ENCODE measurements at places on chromosomes 11 and 22. TPM values are rescaled to one million over a fixed set of nuclear protein-coding genes. Genes with fewer than 3 reads are reported as not detected.

GRCh38 chr11:60914633-60915247, 782 bp downstream of the TMEM109 start:
- H3K36me3 ChIP-seq = no peaks in the 10 kb centered on the region
- peak; percentile 52 for DNase-seq
- no peaks in the 10 kb centered on the region for H3K27me3 ChIP-seq
- H3K4me3 ChIP-seq = peak overlapping the region; percentile 78

DNA sequence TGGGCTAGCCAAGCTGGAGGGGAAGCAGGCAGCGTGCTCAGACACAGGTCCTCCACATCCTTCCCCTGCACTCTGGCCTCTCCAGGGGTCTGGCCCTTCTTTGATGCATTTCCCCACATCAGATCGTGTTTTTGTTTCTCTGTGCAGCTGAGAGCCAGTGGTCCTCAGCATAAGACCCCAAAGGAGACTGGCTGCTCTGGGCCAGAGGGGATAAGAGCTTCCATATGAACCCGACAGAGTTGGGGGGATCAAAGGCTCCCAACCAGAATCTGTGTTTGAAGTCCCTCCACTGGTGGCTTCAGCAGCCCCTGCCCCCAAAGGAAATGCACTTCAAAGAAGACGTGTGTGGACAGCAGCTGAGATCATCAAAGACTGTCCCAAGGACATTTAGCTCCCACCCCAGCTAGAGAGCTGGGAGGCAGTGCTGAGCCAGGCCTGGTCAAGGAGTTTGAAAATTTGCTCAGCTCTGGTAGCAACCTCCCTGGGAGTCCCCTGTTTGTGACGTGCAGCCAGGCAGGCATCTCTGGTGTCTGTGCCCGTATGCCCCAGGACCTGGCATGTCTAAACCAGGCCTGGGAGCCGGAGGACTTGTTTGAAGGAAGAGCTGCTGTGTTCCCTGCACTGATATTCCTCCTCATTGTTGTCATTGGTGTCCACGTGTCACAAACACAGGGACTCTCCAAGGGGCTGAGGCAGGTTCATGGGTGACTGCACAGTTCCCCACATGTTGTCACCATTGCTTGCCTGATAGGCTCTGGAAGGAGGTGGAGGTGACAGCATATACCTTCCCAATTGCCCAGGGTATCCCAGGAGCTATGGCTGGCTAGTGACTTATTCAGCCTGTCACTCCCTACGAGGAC, 99.0 kb downstream of the AMOTL1 start:
- no peak overlapping the region for H3K4me3 ChIP-seq
- DNase-seq = no peak
- H3K4me1 ChIP-seq = no peaks in the 10 kb centered on the region
- H3K27me3 ChIP-seq = no peaks in the 10 kb centered on the region
- H3K27ac ChIP-seq = no peak overlapping the region

- no peak overlapping the region for H3K27ac ChIP-seq
- H3K27me3 ChIP-seq = no peaks in the 10 kb centered on the region
- DNase-seq = no peak
- H3K36me3 ChIP-seq = peaks cover 54% of the 10 kb centered on the region
- no peaks in the 10 kb centered on the region for H3K4me1 ChIP-seq
- H3K4me3 ChIP-seq = no peak overlapping the region
These were observed 13.4 kb upstream of the GRK2 start for GRCh38 chr11:67252831-67253239.

TMEM191C gene
- 0.80 TPM for total RNA-seq

OR6T1 gene
- total RNA-seq = not detected

DNA sequence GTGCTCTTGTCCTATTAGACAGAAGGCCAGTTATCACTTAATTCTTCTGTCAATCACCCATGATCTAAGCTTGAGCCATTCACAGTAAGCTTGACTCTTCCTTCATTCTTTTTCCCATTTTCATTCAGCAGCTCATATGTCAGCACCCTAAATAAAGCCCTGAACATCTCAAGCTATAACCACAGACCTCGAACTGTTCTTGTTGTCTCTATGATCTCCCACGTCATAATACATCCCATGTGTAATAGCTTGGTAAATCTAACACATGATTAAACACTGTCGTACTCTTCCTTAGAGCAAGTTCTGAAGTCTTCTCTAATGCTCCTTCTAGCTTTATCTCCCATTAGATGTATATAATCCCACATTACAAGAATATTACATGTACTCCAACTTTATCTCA, 14.4 kb downstream of the MUC15 start:
- no peak overlapping the region for H3K4me3 ChIP-seq
- DNase-seq = no peak
- no peaks in the 10 kb centered on the region for H3K36me3 ChIP-seq
- no peaks in the 10 kb centered on the region for H3K27me3 ChIP-seq

DNA sequence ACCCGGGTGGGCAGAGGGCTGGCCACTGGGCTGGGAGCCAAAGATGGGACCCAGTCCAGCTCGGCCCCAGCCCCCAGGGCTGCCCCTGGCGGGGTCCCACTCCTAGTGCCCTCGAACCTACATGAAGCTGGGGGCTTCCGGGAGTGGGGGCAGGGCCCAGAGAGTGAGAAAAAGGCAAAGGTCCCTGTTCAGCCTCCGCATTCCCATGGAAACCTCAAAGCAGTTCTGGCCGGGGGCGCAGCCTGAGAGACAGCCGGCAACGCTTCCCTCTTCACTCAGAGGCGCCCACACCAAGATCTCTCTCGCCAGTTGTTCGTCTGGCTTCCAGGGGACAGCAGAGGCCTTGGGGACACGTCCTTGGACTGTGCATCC, 22.4 kb upstream of the ARHGAP8 start:
- no peak overlapping the region for H3K4me3 ChIP-seq
- no peaks in the 10 kb centered on the region for H3K36me3 ChIP-seq
- no peak for DNase-seq

DNA sequence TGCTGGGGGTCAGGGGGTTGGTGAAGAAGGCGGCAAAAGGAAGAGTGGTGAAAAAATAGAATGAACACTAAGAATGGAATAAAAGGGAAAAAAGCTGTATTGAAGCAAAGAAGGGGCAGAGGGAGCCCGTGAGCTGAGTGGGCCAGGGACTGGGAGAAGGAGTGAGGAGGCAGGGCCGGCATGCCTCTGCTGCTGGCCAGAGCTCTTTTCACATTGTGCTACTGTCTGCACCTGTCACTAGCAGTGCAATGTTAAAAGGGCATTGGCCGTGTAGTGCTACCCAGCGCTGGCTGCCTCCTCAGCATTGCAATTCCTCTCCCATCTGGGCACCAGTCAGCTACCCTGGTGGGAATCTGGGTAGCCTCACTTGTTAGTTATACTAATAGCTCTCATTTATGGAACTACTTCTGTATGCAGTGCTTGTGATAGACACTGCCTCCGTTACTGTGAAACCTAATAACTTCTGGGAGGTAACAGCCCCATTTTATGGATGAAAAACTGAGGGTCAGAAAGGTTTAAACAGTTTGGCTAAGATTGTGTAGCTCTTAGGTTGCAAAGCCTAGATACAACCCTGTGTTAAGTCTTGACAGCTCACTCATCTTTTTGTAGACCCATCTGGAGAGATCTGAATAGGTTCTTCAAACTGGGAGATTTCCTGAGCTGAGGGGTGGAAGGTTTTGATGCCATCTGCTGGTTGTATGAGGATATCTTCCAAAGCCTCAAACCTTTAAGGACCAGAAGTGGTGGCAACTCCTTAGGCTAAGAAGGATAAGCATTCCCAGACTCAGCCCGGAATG, 8.5 kb downstream of the YPEL4 start:
- no peak overlapping the region for H3K27ac ChIP-seq
- H3K4me3 ChIP-seq = no peak overlapping the region
- no peaks in the 10 kb centered on the region for H3K4me1 ChIP-seq
- H3K36me3 ChIP-seq = no peaks in the 10 kb centered on the region
- H3K27me3 ChIP-seq = peaks cover 3% of the 10 kb centered on the region
- no peak for DNase-seq

GRCh38 chr22:46028106-46028991, 51.4 kb upstream of the WNT7B start:
- H3K27me3 ChIP-seq = no peaks in the 10 kb centered on the region
- no peak overlapping the region for H3K4me3 ChIP-seq
- H3K27ac ChIP-seq = no peak overlapping the region
- DNase-seq = no peak
- no peaks in the 10 kb centered on the region for H3K36me3 ChIP-seq

DNA sequence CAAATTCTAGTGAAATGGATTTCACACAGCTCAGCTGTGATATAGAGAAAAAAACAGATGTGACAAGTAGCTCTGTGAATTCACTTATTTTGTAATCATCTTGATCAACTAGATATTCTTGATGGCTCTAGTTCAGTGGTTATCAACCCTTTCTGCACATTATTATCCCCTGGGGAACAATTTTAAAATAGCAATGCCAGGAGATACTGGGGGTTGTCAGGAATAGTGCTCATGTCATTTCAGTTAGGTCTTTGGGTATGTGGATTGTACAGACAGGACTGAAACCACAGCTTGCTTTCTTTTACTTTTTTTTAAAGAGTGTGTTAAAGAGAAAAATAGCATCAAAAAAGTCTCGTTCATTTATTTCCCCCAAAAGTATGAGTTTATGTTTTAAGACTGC, 269.0 kb upstream of the PDGFD start:
- no peaks in the 10 kb centered on the region for H3K36me3 ChIP-seq
- DNase-seq = no peak
- H3K4me1 ChIP-seq = no peaks in the 10 kb centered on the region
- no peaks in the 10 kb centered on the region for H3K27me3 ChIP-seq
- H3K27ac ChIP-seq = no peak overlapping the region

Measured in colonic mucosa (tissue), 4 donors.